ENCODE measurements at places on chromosomes 5 and 9.

GRCh38 chr5:123033157-123033671 is 3.3 kb downstream of the PPIC start:
- DNase-seq = no peak

DNA sequence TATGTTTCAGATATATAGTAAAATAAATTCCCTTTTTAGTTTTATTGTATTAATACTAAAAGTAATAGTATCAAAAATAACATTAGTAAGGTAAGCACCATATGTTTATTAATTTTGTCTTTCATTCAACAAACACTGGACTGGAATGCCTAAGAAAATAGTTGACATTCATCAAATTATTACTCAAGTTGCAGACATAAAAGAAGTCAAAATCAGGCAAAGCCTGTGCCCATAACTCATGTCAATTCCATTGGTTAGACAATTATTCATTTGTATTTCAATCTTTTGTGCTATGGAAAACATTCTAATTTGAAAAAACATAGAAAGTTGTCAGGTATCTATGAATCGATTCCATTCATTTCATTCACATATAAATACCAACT is 158.9 kb downstream of the CEMIP2 start:
- DNase-seq = no peak

- DNase-seq = no peak
These were observed 410.7 kb downstream of the DNAH5 start for GRCh38 chr5:13533833-13534232.

GRCh38 chr5:80181618-80182211 is 74.1 kb downstream of the SERINC5 start:
- DNase-seq = no peak

- no peak for DNase-seq
These were observed 73.7 kb downstream of the RCL1 start for GRCh38 chr9:4866239-4866969.

GRCh38 chr5:19855931-19856330 is 132.1 kb downstream of the CDH18 start:
- no peak for DNase-seq

DNA sequence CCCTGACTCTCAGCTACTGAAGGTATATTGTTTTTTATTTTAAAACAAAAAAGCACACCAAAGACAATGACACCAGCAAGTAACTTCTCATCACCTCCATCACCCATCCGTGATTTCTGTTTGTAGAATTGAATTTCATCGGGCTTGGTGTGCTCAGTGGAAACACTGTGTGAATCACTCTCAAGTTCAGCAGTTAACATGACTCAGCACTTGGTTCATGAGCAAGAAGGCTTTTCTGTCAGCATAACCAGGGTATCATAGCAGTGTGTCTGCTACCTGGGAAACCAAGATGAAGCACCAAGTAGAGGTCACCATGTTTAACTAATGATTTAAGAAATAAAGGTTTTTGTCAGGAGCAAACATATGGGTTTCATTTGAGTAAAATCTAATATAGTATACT is 123.7 kb downstream of the INSYN2B start:
- no peak for DNase-seq

DNA sequence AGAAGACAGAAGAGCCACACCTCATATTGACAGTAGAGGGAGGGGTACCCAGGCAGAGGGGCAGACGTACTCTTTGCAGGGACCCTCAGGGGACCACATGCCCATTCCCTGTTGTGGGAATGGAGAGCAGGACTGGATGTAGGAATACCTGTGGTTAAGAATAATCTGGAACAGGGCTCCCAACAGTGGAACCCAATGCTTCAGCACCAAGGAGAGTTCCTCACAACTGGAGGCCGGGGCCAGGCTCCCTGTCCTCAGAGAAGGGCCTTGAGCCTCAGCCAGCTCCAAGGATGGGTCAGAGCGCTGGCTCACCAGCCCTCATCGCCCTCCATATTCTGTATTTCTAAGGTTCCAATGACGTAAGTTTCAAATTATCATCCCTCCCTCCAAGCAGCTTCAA is 7.4 kb upstream of the SHC3 start:
- no peak for DNase-seq

DNA sequence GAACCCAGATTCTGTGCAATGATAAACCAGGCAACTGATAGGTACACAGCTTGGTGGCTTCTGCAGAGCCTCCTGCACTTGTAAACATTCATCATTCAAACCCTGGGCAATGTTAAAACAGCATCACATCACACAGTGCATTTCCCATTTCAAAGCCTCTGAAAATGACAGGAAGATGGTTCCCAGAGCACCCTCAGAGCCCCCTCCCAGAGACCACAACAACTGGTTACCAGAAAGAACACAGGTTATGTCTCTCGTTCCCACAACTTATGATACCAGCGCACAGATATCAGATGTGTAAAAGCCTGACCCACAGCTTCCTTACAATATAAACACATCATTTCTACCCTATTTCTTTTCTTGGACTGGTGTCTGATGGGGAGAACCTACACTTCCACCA is 248.7 kb downstream of the AUH start:
- no peak for DNase-seq

DNA sequence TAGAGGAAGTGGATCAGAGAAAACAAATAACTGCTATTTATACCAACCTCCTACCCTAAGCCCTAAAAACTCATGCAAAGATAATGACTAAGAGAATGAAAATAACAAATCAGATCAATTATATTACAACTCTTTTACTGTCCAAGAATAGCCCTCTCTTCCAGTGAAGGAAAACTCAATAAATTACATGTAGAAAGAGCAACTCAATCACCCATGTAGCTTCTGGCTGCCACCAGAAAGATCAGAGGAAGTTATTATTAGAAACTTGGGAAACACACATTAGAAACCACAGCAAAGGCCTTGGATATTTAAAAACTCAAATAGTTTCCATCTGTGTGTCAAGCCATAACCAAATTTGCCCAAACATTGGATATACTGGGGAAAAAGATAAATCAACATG is 134.0 kb upstream of the TARS1 start:
- DNase-seq = no peak

- DNase-seq = no peak
These were observed 149.6 kb downstream of the TTC39B start for GRCh38 chr9:15157381-15157780.

- DNase-seq = no peak
These were observed 4.4 kb upstream of the RABGAP1 start for GRCh38 chr9:122936464-122936863.

GRCh38 chr5:40755093-40755406 is 711 bp downstream of the TTC33 start:
- peak; percentile 36 for DNase-seq

- DNase-seq = no peak
These were observed 444.8 kb downstream of the BNC2 start for GRCh38 chr9:16425562-16426231.

GRCh38 chr5:172436078-172436878 is 18.0 kb downstream of the SH3PXD2B start:
- DNase-seq = no peak

DNA sequence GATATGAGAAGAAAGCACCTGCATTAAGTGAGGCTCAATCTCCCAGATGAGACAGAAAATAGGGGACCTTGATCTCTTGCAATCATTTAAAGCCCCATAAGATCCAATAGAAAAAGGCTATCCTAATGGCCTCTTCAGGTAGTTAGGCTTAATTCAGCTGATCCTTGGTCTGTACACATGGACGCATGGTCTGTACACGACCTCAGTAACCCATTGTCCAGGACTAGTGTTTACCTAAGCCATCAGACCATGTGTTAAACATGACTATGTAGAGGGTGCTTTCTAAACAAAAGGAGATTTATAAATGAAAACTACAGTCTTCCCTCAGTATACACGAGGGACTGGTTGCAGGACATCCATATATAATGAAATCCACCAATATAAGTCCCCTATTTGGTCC is 7.5 kb downstream of the MARCHF3 start:
- DNase-seq = no peak

- no peak for DNase-seq
These were observed 25.6 kb upstream of the GTF3C5 start for GRCh38 chr9:133004999-133005760.

GRCh38 chr5:1732238-1732941 is 67.2 kb downstream of the MRPL36 start:
- no peak for DNase-seq

GRCh38 chr5:144189800-144190429 is 19.2 kb downstream of the KCTD16 start:
- peak; percentile 55 for DNase-seq

DNA sequence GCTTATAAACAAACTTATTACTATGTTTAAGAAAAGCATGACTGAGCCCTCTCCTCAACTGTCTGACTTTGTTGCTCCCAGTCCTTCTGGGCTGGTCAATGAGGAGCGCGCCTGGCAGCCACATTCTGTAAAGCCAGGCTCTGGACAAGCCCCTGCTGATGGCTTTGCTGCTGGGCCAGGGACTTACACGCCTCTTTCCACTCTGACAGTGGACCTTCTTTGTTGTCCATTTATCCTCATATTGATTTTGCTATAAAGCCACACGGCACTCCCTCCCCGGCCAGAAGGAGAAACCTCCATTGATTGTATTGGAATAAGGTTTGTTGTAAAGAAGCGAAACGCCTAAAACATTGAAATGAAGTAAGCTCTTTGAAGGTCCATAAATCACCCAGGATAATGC is 50.6 kb downstream of the C5orf15 start:
- no peak for DNase-seq

DNA sequence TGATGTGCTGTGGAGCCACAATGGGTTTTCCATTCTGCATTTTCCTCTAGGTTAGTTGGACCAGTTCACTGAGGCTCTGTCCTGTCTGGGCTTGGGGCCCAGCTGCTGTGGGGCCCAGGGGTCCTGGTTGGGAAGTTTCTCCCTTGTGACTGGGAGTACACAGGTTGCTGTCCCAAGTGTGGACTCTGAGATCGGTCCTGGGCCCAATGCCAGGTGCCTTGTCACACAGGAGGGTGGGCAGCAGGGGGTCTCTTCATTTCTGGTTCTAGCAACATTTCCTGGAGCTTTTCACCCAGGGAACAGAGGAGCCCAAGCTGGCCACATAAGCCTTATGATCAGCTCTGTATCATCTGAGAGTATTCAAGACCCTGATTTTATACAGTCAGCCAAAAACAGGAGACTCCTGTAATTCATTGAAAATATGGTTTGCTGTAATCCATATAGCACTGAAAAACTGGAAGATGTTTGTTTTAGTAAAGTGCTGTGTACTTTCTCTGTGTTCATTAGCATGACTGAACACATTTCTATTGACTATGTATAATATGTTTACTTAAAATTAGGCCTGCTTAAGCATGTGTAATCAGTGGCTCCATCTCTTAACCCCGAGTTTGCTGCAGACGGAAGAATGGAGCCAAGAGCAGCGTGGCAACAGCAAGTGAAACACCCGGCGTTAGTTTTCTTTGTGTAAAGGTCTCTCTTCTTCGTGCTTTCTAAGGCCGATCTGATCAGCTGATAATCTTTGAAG is 62.5 kb downstream of the MVB12B start:
- no peak for DNase-seq

GRCh38 chr9:975740-976257 is 656 bp upstream of the DMRT3 start:
- DNase-seq = no peak

DNA sequence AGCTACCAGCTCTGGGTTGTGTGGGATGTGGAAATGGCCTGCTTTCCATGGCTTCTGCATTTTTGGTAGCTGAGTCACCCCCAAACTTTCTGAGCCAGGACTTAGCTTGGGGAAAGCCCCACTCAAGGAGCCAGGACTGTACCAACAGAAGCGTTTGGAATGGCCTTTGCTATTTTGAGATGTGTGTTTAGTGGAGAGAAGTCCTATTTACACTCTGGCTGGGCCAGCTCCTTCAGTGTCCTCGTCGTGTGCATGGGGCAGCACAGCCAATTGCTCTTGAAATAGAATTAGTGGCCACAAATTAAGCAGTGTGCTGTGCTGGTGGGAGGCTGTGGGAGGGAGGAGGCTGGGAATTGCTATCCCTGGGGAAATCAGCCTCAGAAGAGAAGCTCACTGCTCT is 51.6 kb downstream of the ENTREP1 start:
- DNase-seq = no peak

DNA sequence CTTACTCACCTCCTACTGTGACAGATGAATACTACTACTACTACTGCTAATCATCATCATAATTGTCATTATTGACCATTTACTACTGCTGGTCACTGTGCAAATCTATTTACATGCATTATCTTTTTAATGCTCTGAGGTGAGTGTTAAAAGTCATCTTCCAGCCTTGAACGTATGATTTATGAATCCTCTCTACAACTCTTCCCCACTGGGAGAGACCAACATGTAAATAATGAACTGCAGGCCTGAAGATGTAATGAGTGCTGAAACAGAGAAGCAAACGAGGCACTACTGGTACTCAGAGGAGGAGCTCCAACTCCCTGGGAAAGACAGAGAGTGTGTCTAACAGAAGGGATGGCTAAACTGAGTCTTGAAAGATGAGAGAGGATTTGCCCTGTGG is 95.4 kb downstream of the JAKMIP2 start:
- no peak for DNase-seq

DNA sequence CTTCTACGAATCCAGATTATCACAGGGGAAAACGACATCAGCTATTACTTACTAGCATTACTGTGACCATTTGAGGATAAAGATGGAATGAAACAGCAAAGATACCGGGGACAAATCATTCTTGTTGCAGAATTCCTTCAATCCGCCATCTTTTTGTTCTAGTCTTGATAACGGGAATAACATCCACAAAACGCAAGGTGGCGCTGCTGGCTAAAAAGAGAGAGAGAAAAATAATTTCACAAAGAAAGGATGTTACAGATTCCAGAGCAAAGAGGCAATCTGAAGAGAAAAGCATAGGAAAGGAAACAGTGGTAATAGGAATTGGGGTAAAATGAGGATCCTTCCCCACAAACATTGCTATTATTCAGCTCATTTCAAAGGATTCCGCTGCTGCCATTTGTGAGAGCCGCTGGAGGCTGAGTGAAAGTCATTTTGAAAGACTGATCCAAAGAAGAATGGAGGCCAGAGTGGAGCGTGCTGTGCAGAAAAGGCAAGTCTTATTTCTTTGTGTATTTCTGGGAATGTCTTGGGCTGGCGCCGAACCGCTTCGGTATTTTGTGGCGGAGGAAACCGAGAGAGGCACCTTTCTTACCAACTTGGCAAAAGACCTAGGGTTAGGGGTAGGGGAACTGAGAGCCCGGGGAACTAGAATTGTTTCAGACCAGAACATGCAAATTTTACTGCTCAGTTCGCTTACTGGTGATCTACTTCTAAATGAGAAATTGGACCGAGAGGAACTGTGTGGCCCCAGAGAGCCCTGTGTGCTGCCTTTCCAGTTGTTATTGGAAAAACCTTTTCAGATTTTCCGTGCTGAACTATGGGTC is at the start of gene PCDHB7:
Gene PCDHB7, plus strand, starts transcription at position 264 of the 824 bp plus-strand sequence. Its CDS starts 192 bp downstream, at position 456.
- DNase-seq = no peak

- DNase-seq = no peak
These were observed 6.1 kb upstream of the FOXB2 start for GRCh38 chr9:77013206-77013931.

DNA sequence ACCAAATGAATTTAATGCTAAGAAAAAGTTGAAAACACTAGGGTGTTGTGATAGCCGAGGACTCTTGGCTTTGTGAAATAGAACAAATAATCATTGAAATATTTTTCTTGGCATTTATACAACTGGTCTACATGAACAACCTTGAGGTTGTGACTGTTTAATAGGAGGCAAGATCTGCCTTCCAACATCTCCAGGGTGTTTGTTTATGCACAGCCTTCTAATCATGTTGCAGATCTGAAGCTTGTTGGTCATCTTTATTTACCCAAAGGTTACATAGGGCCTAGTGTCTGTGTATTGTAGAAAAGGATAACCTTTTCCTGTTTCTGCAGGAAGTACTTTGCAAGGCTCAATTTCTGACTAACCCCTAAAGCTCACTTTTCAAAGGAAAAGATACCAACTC is 65.2 kb upstream of the RANBP3L start:
- no peak for DNase-seq
